ENCODE measurements at places on chromosomes 6 and 20.

DNA sequence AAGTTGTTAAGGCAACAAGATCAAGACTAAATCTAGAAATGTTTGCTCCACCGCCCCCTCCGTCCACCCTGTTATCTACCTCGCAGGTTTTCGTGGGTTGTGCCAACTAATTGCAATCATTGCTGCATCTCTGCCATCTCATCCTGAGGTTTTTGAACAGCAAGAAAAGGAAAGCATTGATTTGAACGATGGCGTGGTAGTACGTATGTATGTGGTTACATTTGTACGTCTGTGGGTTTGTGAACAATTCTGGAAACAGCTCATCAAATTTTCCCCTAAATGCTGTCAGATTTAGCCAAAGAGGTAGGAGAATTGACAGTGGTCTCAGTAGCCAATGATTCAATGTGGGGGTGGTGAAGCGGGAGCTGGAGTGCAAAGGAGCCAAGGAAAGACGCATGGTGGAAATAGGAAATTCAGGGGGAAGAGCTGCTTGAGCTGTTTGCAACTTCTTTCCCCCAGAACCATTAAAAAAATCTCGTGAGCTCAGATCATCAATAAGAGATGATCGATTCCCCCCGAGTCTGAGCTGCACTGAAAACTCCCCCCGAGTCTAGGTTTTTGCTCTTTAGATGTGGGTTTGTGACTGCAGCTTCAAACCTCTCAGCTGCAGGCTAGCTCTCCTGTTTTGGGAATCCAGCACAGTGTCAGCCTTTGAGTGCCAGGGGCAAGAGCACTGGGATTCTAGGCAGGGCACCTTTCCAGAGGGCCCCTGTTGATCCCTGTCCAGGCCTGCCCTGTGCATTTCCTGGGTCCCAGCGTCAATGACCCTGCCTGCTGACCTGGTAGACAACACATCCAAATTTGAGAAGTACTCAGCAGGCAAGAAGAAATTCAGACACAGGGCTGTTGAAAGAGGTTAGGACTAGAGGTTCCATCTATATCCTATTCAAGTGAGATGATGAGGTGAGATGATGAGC, 72.6 kb upstream of the LY86 start:
- no peak for DNase-seq

DNA sequence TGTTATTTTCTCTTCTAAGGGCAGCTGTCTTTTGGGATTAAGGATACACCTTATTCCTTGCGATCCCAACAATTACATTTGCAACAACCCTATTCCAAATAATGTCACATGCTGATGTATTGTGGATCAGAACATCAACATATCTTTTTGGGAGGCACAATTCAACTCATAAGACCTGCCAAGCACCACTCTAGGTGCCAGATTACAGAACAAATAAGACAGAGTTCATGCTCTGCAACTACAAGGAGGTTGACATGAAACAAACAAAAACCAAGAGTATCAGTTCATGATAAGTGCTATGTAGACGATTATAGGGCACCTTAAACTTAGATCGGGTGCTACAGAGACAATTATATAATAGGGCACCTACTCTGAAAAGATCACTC, 203.2 kb upstream of the SGK1 start:
- DNase-seq: no peak

- DNase-seq: no peak
These were observed 11.5 kb downstream of the TPD52L2 start for GRCh38 chr20:63876489-63877036.

DNA sequence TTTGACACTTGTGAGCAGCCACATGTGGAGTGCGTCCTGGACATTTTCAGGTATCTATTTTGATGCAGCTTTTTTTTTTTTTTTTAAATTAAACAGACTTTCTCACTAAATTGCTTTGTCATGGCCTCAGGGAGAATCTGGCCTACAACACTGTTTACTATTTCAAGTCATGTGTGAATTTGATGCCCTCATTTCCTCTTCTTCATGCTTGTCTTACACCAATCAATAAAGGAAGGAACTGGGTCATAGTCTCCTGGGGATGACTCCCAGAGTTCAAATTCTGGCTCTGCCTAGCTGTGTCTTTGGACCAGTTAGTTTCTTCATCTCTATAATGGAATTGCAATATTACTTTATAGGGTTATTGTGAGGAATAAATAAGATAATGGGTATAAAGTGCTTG, 554.1 kb downstream of the PRKN start:
- DNase-seq: no peak

DNA sequence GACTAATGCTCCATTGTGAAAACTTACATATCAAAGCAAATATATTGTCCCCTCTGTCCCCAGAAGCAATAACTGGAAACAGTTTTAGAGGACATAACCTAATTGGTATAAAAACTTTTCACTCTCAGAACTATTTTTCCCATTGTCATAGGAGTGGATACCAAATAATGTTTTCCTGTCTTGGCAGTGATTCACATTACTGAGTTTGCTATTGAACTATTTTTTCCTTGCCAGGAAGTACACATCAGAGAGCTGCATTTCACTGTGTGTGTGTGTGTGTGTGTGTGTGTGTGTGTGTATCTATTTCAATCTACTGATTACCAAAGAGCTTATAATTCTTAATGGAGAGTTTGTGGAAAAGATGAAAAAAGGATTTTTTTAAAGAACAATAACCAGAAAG, 45.4 kb downstream of the AKAP12 start:
- no peak for DNase-seq

GRCh38 chr6:2764610-2765165, 505 bp upstream of the WRNIP1 start:
- peak; percentile 60 for DNase-seq

- DNase-seq: no peak
These were observed 3.4 kb downstream of the CBLN4 start for GRCh38 chr20:56001890-56002289.

GRCh38 chr20:22698259-22698842, 114.0 kb upstream of the FOXA2 start:
- DNase-seq: no peak

- no peak for DNase-seq
These were observed 313.0 kb upstream of the DEFB112 start for GRCh38 chr6:50362706-50363105.

DNA sequence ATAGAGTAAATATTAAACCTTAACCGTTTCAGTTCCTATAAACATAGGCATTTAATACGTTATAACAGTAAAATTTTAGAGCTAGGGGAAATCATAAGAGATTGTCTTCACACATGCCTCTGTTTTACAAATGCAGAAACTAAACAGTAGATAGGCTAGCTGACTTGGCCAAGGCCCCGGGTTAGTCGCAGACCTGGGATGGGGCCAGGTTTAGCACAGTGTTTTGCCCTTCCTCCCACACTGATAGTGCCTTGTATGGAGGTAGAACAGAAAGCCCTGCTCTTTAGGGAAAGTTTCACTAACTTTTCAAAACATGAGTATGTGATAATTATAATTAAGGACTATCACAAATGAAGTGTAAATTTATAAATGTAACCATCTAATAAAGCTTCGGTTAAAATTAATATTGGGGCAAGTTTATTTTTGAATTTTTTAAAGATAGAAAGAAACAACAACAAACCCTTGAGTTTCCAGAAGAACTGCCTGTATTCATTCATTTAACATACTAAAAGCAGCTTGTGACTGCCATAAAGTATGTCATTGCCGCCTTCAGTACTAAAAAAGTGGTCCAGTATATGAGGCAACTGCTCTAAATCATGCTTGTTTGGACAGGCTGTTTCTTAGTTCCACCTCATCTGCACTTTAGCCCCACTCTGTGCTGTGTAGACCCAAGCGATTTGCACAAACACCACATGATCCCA, 62.5 kb upstream of the LOC128125822 start:
- no peak for DNase-seq

DNA sequence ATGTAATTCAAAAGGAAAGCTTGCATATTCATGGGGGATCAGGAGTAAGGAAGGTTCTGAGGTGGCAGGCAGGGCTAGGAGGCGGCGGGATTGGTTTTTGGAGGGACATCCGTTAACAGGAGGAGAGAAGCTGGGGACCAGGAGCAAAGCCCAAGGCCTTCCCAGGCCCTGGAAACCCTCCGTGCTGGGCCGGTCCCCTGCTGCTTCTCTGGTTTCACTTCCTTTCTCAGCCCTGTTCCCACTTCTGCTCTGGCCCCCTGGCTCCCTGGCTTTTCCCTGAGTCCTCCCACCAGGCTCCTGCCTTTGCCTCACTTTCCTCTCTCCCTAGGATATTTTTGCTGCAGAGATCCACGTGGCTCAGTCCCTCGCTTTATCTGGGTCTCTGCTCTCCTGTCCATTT, 26.4 kb upstream of the SALL4 start:
- peak; percentile 43 for DNase-seq

- DNase-seq: no peak
These were observed 44.0 kb downstream of the TOX2 start for GRCh38 chr20:43958626-43959025.

GRCh38 chr20:2932498-2932897, 59.2 kb downstream of the PTPRA start:
- DNase-seq: no peak

DNA sequence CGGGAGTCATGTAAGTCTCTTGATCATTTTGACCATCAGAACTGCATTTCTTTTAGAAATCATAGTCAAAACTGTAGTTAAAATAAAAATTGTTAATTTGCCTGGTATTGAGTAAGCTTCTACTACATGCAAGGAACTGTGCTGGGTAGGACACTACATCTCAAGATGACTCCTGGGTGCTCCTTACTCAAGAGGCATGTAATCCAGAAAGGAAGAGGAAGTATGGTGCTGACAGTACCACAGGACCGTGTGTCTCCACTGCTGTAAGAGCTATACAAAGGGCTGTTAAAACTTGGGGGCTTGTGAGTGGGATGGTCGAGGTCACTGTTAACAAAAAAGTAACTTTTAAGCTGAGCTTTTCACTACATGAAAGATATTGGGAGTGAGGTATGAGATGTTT, 508.3 kb upstream of the SOX4 start:
- no peak for DNase-seq

DNA sequence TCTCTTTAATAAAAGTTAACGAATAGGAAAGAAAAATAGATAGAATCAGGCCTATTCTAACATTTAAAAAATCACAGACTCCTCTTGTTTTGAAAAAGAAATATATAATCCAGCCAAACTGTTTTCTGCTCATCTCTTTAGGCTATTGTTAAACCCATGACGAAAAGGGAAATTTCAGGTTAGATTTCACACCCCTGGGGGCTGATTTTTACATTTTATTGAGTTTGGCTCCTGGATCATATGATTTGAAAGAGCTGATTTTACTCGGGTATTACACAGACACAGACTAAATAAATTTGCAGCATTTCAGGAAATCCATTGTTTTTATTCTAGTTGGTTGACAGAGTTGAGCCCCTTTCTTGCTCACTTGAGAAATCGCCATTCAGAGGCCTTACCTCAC, 135.8 kb upstream of the HMGCLL1 start:
- no peak for DNase-seq

GRCh38 chr6:106206905-106207304, 118.7 kb downstream of the ATG5 start:
- DNase-seq: peak; percentile 17

- DNase-seq: no peak
These were observed 304.9 kb downstream of the EYA4 start for GRCh38 chr6:133546098-133546497.

GRCh38 chr6:44646355-44646754, 258.8 kb downstream of the CDC5L start:
- DNase-seq: no peak

DNA sequence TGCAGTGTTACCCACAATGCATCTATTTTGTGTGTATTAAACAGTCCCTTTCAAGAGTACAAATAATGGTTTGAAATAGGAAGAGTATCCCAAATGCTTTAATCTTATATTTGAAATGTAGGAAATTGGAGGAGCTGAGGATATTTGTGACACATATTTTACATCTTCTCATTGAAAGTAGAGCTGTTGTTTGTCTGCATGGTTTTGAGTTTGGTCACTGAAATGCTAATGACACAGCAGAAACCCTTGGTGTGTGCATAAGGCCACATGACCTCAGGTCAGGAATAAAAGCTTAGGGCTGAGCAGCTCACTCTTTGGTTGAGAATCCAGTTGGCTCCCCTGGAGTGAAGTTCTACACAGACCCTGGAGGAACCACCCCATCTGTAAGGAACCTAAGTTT, 49.8 kb downstream of the TPD52L1 start:
- no peak for DNase-seq

GRCh38 chr20:9551808-9552550, 37.6 kb downstream of the LAMP5 start:
- DNase-seq: no peak

All from GM10248 (cell line).